ENCODE measurements at places on chromosomes 11 and 22.

- DNase-seq, result no peak
Measured at GRCh38 chr11:10478066-10478465, 23.0 kb downstream of the AMPD3 start.

- peak; percentile 15 for DNase-seq
Measured at GRCh38 chr22:36658900-36659299, 44.7 kb downstream of the CACNG2 start.

DNA sequence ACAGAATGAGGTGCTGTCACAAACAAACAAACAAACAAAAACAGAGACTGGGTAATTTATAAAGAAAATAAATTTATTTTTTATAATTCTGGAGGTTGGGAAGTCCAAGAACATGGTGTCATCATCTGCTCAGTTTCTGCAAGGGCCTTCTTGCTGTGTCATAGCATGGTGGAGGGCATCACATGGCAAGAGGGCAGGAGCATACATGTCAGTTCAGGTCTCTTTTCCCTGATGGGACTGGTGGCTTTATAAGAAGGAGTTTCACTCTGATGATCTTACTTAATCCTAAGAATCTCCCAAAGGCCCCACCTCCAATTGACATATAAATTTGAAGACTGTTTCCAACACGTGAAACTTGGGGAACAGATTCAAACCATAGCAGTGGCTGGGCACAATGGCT, 135.7 kb downstream of the NECTIN1 start:
- no peak for DNase-seq

GRCh38 chr11:98358551-98358950, 662.2 kb upstream of the CNTN5 start:
- no peak for DNase-seq

DNA sequence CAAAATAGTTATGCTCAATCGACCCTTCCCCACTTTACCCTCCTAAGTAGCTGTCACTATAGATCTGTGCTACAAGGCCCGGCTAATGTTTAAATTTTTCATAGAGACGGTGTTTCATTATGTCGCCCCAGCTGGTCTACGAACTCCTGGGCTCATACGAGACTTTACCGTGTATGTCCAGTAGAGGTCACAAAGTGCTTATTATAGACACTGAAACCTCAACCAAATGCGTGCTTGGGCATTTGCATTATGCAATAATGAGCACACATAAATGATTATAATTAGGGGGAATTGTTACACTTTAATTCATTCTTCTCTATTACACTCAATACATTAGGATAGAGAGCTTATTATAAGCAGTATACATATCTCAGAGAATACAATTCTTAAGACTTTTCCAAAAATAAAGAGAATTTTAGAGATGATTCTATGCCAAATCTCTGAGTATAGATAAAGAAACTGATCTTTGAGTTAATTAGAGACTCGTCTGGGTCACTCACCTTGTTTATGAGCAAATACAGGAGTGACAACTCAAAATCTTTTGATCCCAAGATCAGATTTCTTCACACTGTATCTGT, 12.5 kb upstream of the MRPL16 start:
- DNase-seq, result peak; percentile 62

GRCh38 chr11:28887681-28888080, 779.5 kb downstream of the METTL15 start:
- DNase-seq, result peak; percentile 19

GRCh38 chr11:44970293-44970692, 19.6 kb upstream of the TP53I11 start:
- DNase-seq, result no peak

DNA sequence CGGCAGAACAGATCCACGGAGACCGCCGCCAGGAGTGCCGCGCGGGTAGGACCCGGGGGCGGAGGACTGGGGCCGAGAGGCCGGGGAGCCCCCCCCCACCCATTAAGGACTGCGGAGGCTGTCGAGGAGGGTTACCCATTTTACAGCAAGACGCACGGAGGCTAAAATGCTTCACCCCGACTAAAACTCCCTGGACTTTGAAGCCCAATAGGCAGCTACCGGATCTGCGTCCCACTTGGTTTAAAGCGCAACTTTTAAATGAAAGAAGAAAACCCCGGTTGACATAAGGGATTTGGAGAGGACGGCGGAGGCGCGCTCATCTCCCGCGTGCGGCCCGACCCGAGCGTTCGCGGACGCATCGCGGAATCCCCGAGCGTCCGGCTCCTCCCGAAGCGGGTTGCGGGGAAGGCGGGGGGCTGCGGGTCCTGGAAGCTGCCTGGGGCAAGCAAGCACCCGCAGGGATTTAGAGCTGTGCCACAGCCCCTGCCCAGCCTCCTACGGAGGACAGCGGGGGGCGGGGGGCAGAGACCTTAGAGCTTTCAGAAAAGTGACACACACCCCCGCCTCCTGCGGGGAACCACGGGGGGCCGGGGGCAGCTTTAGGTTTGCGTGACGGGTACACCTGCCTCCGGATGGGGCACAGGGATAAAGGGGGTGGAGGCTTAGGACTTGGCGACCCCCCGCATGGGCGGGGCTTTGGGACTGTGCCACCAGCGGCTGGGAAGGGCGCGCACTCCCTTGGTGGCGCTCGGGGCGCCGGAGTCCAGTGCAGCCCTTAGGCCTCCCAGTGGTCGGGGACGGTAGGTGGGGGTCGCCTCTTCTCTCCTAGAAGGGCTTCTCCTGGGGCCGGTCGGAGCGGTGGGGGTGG, 760 bp upstream of the CELSR1 start:
- DNase-seq, result peak; percentile 44

- peak; percentile 82 for DNase-seq
Measured at GRCh38 chr11:57214494-57214893, 22.6 kb downstream of the APLNR start.

- peak; percentile 56 for DNase-seq
Measured at GRCh38 chr11:132402071-132402684, 1031.8 kb downstream of the NTM start.

GRCh38 chr11:869399-870126, 26.9 kb downstream of the TSPAN4 start:
- no peak for DNase-seq

DNA sequence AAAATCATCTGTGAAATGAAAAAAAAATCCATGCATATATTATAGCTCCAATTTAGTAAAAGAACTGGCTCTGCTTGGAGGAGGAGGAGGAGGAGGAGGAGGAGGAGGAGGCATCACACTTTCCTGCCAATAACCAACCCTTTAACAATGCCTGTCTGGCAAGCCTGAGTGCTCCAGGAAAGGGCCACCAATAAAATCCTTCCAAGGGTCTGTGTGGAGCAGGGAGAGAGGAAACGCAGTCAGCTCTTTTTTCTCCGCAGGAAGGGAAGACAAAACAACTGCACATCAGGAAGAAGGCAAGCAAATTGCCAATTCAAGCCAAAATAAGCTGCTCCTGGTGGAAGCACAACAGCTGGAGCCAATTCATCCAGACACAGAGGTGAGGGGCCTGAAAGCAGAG, 139.0 kb downstream of the KCNC1 start:
- DNase-seq, result no peak

- DNase-seq, result peak; percentile 78
Measured at GRCh38 chr11:14300661-14301304, 58.2 kb downstream of the RRAS2 start.

DNA sequence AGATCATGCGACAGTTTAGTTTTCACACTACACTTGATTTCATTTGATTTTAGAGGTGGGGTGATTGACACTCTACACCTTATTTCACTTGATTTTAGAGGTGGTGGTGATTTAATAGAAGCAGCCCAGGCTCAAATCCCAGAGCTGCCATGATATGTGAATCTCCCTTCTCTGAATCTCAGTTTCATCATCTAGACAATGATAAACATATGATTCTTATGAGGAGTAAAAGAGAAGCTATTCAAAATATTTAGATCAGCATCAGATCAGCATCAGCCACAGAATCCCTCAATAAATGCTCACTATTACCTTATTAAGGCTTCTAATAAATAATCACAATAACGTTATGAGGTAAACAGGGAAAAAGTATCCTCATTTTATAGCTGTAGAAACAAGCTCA, 98.8 kb downstream of the MSANTD4 start:
- no peak for DNase-seq

- peak; percentile 86 for DNase-seq
Measured at GRCh38 chr22:23305321-23305910, 125.1 kb downstream of the BCR start.

GRCh38 chr11:23780231-23780630, 716.6 kb upstream of the LUZP2 start:
- DNase-seq, result no peak

- DNase-seq, result no peak
Measured at GRCh38 chr11:122676638-122677037, 21.1 kb downstream of the UBASH3B start.

All from EH (cell line).